Endothelial cell (in vitro differentiated cells): ENCODE measurements at places on chromosomes 4 and X. TPM values are rescaled to one million over a fixed set of nuclear protein-coding genes. Genes with fewer than 3 reads are reported as not detected.

DNA sequence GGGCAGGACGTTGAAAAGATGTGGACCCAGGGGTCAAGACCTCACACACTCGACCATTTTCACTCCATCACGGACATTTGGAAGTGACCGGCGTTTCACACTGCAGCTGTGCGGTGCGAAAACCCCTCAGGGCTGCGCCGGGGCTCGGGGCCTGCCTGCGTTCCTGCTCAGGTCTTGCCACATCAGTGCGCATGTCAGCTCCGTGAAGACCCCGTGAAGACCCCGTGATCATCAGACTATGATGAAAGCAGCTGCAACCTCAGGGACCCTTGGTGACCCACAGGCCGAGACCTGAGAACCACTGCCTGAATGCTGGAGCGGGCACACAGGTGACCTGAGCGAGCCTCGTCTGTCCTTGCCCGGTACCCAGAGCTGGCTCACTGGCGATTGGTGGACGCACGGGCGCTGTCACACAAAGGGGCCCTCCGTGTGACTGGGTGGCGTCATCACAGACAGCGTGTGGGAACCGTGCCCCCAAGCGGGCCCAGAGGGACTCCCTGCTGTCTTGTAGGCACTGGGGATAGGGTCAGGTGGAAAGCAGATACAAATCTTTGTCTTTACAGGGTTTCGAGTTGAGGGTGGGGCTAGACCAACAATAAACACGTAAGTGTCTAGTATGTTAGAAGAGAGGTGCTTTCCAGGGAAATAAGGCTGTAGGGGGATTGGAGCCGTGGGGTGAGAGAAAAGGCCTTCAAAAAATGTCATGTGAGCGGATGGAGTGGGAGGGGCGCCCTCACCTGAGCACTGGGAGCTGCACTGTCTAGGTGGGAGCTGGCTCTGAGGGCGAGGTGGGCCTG, 12.7 kb downstream of the MSANTD1 start:
- DNase-seq: no peak
- H3K4me3 ChIP-seq: no peak overlapping the region
- no peaks in the 10 kb centered on the region for H3K36me3 ChIP-seq
- peaks cover 4% of the 10 kb centered on the region for H3K27me3 ChIP-seq
- H3K4me1 ChIP-seq: no peaks in the 10 kb centered on the region

DNA sequence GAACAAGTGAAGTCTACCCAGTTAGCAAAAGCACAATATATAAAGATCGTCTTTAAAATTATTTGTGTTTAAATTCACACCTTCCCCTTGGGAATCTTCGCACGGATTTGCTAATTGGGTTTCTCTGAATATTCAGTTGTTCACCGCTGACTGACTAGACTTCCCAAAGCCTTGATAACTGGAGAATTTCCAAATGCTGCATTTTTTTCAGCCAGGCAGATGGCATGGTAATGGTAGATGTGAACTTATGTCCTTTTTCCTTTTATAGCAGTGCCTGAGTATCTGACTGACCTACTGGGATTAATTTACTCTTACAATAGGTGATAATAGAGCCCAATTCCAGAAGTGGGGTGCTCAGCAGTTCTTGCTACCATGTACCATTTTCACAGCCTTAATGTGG, 548.1 kb downstream of the PACRGL start:
- DNase-seq: no peak
- no peak overlapping the region for H3K4me3 ChIP-seq
- no peak overlapping the region for H3K27ac ChIP-seq
- no peaks in the 10 kb centered on the region for H3K27me3 ChIP-seq

DNA sequence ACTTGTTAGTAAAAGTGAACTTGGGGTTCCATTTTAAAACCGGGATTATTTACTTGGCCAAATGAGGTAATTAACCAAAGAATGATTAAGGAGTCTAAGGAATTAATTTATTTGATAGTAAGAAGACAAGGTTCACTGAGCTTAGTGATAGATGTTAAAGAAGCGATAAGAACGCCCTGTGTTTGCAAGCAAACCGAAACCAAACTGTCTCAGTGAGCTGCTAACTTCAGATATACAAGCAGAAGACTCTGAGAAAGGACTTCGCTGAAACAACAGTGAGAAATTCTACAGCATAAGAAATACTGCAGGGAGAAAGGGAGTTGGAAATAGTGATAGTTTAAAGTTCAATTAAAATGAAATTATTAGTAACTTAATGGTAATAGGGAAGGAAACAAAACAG, 37.6 kb upstream of the SHISA3 start:
- no peaks in the 10 kb centered on the region for H3K27me3 ChIP-seq
- no peak for DNase-seq
- no peaks in the 10 kb centered on the region for H3K36me3 ChIP-seq
- H3K27ac ChIP-seq: no peak overlapping the region

KLF8 gene
- total RNA-seq: 13.9 TPM

IL13RA2 gene
- not detected for total RNA-seq

BST1 gene
- 12.6 TPM for total RNA-seq

GRCh38 chr4:90648791-90649190, 521.6 kb downstream of the CCSER1 start:
- H3K27me3 ChIP-seq: peaks cover 3% of the 10 kb centered on the region
- H3K36me3 ChIP-seq: no peaks in the 10 kb centered on the region
- no peak for DNase-seq
- no peak overlapping the region for H3K27ac ChIP-seq
- H3K4me3 ChIP-seq: no peak overlapping the region

GRCh38 chr4:39330353-39330752, 35.8 kb downstream of the RFC1 start:
- H3K4me1 ChIP-seq: no peaks in the 10 kb centered on the region
- H3K27me3 ChIP-seq: no peaks in the 10 kb centered on the region
- no peak overlapping the region for H3K4me3 ChIP-seq
- H3K27ac ChIP-seq: no peak overlapping the region
- no peak for DNase-seq
- H3K36me3 ChIP-seq: peaks cover 4% of the 10 kb centered on the region

HGFAC gene
- total RNA-seq: 2.4 TPM

AGTR2 gene
- 0.13 TPM for total RNA-seq
